HuH-7.5 (cell line): ENCODE measurements at places on chromosomes 16 and 17.

DNA sequence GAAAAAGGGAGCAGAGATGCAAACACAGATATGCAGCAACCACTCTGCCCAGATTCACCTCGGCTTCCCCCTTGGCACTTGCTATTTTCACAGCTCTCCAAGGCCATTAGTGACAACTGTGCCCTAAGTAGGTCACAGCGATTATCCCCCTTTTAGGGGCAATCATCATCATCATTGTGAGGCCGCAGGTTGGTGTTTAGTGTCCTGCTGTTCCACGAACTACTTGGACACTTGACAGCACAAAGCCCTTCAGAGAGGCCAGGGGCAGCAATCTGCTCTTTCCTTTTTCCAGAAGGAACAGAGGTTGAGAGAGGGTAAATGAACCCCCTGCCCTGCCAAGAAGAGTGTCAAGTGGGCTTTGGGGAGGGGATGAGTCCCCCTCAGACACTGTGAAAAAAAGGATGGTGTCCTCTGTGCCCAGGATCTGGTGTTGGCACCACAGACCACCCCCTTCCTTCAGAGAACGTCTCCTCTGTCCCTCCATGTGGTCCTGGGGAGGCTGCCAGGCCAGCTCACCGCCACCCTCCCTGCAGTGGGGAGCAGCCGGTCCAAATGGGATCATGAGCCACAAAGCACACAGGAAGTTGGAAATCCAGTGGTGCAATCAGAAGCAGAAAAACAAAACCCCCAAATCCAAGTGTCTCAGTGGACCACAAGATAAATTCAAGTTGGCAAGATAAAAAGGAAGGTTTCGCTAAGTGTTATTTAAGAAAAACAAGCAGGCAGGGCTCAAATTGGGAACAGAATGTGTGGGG, 78.4 kb upstream of the MED9 start:
- DNase-seq, result no peak

- DNase-seq, result no peak
Measured at GRCh38 chr17:72270273-72270924, 149.6 kb downstream of the SOX9 start.

GRCh38 chr17:9258115-9259015, 237.1 kb downstream of the NTN1 start:
- DNase-seq, result no peak

- no peak for DNase-seq
Measured at GRCh38 chr17:37182786-37183465, 192.9 kb upstream of the C17orf78 start.
